ENCODE measurements at places on chromosomes 3 and 15.

DNA sequence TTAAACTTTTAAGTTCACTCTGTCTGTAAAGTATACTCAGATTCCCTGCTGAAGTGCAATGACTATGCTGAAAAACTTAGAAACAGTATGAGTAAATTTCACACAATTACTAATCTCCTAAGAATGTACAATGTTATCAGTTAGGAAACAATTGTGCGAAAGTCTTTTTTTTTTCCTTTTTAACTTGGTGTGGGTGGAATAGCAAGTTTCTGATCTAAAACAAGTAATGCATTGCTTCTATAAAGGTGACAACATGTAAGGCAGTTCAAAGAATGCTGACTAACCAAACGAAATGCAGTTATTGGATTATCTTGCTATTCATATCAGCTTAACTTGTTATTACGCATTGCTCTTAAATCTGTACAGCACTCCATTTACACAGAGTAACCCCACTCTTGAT, 19.3 kb upstream of the SLC12A8 start:
- no peak for DNase-seq

GRCh38 chr3:149553781-149554451, 79.4 kb downstream of the TM4SF4 start:
- no peak for DNase-seq

- no peak for DNase-seq
These were observed 32.8 kb downstream of the SLTM start for GRCh38 chr15:58900631-58901030.

- DNase-seq = no peak
These were observed 30.6 kb downstream of the FAM240A start for GRCh38 chr3:46642971-46643370.

DNA sequence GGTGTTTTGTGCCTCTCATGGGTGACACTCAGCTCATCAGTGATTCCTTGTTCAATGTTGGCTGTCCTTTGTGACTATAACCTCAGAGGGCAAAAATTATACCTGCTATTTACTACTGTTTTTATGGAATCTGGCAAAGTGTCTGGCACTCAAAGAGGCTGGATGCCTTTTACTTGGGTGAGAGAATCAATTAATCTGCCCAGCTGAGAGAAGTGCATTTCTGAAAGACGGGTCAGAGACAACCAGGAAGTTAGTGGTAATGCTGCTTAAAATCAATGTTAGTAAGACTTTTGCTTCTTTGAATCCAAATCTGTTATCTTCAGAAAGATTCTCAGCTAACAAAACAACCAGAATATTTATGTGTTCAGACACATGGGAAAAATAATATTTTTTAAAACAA, 436.2 kb upstream of the SUCLG2 start:
- no peak for DNase-seq
